ENCODE measurements at places on chromosomes 7 and 10.

DNA sequence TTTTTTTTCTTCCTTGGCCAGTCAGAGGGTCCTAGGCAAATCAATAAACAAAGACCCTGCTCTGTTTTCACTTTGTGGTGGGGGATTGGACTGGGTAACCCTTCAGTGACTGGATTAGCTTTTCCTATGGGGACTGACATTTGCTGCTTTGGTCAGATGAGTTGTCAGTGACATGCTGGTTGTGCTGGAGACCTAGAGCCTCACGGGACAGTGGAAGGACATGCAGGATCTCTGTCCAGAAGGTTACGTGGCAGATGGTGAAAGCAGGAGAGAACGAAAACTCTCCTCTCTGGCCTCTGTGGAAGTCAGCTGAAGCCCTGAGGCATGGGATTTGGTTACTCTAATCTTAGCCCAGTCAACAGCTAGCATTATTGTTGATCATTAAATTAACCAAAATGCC is 90.0 kb upstream of the BMPER start:
- no peak for DNase-seq

- no peak for DNase-seq
These were observed 76.8 kb downstream of the MKI67 start for GRCh38 chr10:128049226-128050120.

- no peak for DNase-seq
These were observed 103.5 kb downstream of the SRI start for GRCh38 chr7:88116235-88116795.

DNA sequence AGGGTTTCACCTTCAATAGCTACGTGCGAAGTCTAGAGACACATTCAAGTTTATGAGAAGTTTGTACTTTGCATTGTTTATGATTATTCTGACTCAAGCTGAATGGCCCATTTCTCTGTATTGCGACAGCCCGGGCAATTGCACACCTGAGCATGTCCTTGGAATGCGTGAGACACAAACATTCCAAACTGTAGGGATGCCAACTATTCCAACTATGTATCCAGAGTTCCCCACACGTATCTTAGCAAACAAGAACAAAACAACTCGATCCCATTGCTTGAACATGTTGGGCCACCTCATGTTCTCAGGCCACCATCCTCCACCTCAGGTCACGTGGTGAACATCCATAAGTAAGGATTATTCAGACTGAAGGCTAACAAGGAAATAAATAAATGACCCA is 51.4 kb upstream of the EGFR start:
- no peak for DNase-seq

GRCh38 chr10:67853512-67853911 is 15.5 kb upstream of the DNAJC12 start:
- no peak for DNase-seq

GRCh38 chr7:1489336-1489735 is 14.9 kb downstream of the INTS1 start:
- DNase-seq = no peak

DNA sequence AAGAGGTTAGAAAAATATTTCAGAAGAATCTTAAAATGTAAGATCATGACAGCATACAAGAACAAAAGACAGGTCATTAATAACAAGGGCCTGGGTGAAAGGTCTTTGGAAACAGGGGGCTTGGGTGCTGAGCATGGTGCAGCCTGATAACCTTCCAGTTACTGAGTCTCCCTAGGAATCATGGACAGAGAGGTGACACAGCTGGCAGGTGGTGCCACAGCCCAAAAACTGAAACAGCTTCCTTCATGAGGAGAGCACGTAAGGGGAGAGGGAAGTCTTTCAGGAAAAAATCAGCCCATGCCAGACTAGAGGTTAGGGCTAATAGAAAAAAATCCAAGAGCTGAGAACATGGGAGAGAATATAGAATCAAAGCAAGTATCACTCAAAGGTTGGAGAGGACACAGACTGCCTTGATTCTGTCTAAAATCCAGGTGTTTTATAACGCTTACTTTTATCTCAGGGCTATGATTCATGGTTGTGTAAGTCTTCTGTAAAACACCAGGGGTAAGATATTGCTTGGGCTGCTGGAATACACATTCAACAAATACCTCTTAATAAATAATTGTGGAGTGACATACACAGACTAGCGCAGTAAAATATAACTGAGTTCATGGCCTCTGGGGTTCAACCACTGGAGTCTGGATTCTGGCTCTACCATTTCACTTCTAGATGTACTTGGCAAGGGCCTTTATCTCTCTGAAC is 88.1 kb downstream of the SEMA3C start:
- DNase-seq = no peak

DNA sequence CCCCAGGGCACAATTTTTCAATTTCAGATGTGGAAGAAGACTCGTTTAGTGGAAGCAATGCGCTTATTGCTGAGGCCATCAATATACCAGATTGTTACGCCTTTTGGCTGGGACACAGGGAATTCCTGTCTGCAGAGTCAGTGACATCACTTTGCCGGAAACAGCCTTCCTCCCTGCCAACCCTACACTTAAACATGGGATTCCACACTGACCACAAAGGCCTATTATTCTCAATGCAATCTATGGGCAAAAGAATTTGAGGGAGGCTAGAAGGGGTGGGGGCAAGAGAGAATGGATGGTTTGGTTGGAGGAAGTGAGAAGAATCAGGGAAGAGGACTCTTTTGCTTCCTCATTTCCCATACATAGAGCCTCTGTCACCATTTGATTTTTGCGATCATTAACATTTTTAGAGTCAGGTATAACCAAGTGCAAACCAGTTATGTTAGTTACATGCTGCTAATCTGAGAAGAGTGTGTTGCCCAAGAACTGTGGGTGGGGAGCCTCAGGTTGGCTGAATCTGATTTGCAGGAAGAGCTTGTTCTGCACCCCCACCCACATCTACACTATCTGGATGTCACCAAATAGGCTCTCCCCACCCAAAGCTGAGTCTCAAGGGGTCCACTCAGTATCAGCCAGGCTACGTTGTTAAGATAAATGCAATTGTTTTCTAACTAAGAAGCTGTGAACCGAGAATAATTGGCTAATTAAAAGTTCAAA is 58.2 kb downstream of the ENTPD1 start:
- DNase-seq = no peak

DNA sequence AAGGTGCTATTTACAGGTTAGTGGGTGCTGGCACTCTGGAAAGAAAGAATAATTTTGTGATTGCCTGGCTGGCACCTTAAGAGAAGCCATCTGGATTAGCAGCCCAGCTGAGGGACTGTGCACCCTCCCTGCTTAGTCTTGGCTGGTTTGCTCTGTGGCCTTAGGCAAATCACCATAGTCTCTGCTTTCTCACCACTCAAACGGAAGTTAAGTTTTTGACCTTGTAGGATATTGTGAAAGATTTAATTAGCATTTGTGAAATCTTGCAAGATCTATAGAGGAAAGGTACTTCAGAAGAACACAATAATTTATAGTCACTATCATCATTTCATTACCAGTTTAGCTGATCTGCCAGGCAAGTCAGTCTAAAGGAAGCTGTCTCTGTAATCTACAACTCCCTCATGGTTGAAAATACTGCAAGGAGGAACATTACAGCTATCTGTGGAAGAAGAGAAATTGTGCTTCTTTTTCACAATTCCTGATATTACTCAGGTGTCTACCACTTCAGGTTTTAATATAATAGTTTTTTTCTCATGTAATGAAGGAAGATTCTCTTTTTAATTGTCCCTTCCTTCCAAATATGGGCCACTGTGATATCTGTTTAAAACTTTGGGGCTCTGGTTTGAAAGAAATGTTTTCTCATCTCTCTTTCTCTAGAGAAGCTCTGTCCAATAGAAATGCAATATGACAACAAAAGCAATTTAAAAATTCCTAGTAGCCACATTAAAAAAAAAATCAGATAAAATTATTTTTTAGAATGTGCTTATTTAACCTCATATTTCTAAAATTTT is 219.6 kb downstream of the PTEN start:
- DNase-seq = no peak

DNA sequence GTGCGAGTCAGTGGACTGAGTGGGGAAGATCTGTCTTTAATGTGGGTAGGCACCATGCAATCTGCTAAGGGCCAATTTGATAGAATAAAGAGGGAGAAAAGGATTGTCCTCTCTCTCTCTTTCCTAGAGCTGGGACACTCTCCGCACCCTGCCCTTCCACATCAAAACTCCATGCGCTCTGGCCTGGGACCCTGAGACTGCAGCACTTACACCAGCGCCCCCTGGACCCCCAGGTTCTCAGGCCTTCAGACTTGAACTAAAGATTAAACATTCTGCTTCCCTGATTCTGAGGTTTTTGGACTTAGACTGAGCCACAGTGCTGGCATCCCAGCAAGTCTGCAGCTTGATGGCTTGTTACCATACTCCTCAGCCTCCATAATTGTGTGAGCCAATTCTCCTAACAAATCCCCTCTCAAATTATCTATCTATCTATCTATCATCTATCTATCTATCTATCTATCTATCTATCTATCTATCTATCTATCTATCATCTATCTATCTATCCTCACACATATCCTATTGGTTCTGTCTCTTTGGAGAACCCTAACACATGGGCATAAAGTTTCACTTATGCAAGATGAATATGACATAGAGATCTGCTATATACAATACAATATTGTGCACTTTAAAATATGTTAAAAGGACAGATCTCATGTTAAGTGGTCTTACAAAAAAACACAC is 22.4 kb upstream of the OR2A5 start:
- DNase-seq = no peak

GRCh38 chr7:30913821-30914515 is 2.3 kb downstream of the AQP1 start:
- DNase-seq = no peak

DNA sequence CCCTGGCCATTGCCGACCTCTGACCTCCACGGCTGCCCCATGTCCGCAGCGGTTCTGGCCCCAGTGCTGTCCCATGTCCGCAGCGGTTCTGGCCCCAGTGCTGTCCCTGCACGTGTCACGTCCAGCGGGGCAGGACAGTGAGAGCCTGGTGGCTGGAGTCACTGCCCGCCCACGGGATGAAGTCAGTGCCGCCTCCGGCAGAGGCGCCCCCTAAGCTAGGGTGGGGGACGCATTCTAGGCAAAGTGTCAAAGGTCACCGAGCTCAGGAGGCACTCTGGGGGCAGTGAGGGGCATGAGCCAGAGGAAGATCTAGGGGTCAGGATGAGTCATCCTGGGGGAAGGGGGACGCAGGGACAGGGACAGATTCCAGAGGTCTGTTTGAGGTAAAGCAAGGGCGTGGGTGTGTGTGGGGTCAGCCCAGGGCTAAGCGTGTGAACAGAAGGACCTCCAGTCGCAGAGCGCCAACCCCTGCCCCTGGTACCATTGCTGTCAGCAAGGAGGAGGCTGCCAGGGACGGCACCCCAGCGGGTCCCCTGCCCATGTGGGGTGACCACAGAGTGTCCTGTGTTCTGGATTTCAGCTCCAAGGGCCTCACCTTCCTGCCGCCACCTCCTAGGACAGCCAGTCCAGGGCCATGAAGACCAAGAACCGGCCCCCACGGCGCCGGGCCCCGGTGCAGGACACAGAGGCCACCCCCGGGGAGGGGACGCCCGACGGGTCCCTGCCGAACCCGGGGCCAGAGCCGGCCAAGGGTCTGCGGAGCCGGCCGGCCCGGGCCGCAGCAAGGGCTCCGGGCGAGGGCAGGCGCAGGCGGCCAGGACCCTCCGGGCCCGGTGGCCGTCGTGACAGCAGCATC is 665 bp downstream of the BHLHA15 start:
- no peak for DNase-seq

- no peak for DNase-seq
These were observed 43.0 kb downstream of the ELMO1 start for GRCh38 chr7:37405603-37406122.

GRCh38 chr10:113293167-113293566 is 259.7 kb upstream of the HABP2 start:
- DNase-seq = no peak

DNA sequence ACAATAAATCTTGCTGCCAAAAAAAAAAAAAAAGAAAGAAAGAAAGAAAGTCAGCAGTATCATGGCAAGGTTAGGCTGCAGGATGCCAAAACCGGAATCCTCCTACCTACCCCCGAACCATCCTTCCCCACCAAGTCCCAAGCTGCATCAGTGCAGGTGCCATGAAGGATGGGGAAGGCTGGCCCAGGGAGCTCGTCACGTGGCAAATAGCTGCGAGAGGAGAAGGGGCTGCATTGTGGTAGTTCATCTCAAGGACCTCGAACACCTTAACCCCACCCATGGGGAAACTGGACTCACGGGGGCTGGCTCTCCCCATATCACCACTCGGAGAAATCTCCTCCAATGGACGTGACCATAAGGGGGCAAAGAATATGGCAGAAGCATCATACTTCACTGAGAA is 86.2 kb downstream of the TACC2 start:
- DNase-seq = no peak

DNA sequence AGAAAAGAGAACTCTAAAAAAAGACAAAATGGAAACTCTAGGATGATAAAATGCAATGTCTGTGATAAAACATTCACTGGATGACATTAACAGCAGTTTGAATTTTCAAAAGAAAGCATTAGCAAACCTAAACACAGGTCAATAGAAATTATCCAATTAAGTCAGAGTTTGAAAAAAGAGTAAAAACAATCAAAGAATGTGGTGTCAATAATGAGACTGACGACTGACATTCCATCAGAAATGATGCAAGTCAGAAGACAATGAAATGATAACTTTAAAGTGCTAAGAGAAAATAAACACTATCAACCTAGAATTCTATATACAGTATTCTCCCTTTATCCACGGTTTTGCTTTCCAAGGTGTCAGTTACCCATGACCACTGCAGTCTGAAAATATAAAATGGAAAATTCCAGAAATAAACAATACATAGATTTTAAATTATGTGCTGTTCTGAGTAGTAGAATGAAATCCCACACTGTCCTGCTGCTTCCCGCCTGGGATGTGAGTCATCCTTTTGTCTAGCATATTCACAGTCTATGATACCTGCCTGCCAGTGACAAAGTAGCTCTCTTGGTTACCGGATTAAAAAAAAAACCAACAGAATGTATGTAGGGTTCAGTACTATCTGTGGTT is 38.3 kb upstream of the SFMBT2 start:
- no peak for DNase-seq

DNA sequence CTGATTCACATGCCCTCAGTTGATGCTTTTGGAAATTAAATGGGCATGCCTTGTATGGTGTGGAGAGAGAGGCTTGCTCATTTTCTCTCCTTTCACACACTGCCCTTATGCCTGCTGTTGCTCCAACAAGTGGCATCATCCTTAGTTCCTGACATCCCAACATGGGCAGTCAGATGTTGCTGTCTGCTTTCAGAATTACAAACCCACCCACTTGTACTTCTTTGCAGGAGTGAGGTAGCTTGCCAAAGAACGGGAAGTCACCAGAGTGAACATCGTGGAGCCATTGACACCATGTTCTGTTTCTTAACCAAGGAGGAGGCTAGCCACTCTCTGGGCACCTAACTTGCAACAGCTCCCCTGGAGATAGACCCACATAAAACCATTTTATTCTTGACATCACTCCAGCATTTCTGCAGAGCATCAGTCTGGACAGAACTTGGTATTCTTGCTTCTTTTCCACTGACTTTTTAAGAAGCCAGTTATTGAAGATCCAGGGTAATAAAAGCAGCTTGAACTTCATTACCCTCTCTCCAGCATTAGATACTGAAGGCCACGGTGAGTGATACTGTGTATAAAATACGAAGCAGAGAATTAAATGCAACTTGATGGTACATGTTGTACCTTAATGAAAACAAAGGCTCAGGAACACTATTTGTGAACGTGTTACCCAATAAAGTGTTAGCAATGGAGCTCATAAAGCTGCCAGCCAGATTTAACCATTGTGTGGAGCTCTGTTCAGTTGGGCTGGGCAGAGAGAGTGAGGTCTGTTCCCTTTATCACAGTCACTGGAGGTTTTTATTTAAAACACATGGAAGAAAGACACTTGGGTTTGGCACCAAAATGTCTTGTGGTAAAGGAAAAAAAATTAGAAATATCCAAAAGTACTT is 195.8 kb upstream of the HABP2 start:
- no peak for DNase-seq

- DNase-seq = peak; percentile 51
These were observed 47.7 kb upstream of the FGL2 start for GRCh38 chr7:77247206-77247850.
